ENCODE measurements at places on chromosomes 4 and X.

DNA sequence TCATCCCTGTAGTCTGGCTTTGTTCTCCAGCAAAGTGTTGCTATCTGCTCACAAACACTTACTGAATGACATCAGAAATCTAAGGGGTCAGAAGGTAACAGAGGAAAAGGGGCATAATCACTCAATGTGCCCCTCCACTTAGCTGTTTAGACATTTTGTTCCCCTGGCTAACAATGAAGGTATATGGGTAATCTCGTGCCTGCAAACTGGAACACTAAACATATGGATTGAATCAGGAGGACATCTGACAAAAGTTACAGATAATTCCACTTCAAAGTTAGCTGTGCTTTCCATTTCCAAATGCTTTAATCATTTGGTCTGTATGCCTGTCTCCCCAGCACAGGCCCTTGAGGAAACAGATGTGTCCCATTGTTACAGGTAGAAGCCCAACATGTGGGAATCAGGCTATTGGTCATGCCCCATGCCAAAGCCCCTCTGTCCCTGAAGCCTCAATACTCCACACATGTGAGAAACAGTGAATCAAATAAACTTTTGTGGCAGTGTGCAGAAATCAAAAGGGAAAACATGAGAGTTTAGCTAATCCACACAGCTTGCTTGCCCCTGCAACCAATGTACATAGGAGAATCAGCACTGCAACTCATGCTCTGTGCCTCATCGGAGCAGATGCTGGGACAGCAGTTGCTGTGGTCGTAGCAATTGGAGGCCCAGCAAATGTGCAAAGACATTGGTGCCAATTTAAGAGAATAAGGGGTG, 111.7 kb downstream of the RNF150 start:
- no peak for DNase-seq

- no peak for DNase-seq
Observed at GRCh38 chrX:136497556-136498052, at the start of gene HTATSF1. TSS of gene HTATSF1 (plus strand) at chrX:136497592. CDS start at chrX:136497685, 93 bp downstream.

DNA sequence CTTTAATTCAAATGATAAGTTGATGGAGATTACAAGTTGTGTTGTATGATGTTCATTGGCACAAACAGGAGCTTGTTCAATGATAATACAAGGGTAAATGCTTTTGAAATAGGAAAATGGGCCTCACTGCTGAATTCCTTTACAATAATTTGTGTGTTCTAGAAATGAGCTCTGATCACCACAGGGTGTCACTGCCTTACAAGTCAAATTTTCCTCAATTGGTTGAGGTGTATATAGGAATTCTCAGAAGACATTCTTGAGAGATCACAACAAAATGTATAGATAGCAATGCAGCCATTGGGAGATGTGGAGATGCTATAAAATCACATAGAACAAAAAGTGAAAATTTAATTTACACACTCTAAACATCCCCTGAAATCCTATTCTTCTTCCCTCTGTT, 49.6 kb downstream of the KLF8 start:
- peak; percentile 1 for DNase-seq

DNA sequence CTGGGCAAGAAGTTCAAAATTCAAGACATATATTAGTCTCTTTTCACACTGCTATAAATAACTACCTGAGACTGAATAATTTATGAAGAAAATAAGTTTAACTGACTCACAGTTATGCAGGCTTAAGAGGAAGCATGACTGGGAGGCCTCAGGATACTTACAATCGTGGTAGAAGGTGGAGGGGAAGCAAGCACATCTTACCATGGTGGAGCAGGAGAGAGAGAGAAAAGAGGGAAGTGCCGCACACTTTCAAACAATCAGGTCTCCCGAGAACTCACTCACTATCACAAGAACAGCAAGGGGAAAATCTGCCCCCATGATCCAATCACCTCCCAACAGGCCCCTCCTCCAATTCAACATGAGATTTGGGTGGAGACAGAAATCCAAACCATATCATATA, 273.3 kb upstream of the RASGEF1B start:
- DNase-seq: no peak

DNA sequence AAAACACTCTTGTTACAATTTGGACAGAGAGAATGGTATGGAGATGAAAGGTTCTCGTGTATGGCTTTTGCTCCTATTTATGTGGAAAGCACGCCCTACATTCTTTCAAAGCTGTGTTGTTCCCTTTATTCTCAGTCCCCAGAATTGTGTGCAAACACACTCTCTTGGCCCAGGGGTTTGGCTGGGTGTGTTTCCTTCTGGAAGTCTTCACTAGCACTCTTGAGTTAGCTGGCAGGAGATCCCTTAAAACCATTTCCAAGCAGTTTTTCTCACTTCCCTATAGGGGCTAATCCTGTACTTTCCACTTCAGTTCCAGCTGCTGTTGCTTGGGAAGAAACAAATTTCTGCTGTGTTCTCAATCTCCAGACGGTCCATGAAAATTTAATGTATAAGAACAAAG, 35.1 kb downstream of the FHL1 start:
- no peak for DNase-seq

DNA sequence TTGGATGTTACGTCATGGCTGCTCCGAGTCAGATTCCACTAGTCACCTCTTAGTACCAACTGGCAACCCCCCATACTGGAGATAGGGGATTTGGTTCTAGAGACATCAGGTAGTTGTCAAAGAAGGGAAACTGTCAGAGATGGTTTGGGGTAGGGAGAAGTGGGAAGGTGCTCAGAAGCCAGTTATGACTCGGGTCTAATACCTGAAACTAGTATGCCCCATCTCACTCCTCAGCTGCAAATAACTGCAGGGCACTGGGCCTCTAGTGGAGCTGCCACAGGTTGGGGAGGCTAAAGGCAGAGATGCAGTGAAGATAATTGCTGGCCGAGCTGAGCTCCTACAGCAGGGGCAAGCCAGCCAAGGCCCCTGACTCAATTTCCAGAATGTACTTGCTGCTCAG, 30.0 kb downstream of the OTUD6A start:
- DNase-seq: no peak

DNA sequence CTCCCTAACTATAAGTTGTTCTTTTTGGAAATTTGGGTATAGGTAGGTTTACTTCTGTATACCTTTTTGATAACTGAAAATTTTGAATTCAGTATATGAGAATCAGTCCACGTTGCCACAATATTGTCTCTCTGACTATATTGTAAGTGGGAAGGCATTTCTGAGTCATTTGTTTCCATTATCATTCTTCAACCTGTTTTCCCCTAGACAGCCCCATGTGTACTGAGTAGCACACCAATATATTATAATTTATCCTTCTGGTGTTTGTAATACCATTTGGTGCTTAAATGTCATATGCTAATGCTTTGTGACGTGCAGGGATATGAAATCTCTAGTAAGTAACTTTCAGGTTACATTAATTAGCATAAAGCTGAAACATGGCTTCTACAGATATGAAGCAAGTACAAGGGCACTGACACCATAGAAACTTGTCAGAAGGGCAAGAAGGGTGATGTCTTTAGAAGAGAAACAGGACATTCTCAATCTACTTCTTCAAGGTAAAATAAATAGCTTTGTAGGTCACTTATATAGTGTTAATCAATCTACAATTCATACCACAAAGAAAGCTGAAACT, 27.7 kb downstream of the PAK3 start:
- DNase-seq: no peak

GRCh38 chr4:158410272-158410671, 111.4 kb upstream of the RXFP1 start:
- DNase-seq: no peak

GRCh38 chr4:26288355-26288909, 32.4 kb upstream of the RBPJ start:
- no peak for DNase-seq

- no peak for DNase-seq
Observed at GRCh38 chr4:181479141-181479540, 764.1 kb upstream of the TENM3 start.

GRCh38 chr4:7214359-7214758, 22.0 kb downstream of the SORCS2 start:
- no peak for DNase-seq

GRCh38 chr4:87054900-87055299, 120.1 kb downstream of the AFF1 start:
- no peak for DNase-seq
